ENCODE measurements at places on chromosomes 11 and 22.

- no peak for DNase-seq
Observed at GRCh38 chr11:2440646-2441045, 3.7 kb downstream of the TRPM5 start.

DNA sequence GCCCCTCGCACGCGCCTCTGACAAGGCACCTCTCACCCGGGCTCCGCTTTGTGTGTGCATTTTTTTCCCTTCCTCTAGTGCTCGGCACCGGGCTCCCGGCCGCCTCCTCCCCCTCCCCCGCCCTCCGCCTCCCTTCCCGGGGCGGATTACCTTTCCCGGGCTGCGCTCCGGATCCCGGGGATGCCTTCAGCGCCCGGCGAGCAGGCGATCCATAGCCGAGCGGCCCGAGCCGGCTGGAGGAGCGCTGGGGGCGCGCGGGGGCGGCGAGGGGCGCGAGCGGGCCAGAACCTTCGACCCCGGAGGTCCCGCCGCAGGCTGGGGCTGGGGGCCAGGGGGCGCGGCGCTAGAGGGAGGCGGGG is 282 bp downstream of the MPPED2 start:
- DNase-seq, result peak; percentile 61

- peak; percentile 38 for DNase-seq
Observed at GRCh38 chr22:41526830-41527799, 17.2 kb downstream of the POLR3H start.

- no peak for DNase-seq
Observed at GRCh38 chr11:128615076-128615475, 27.7 kb upstream of the ETS1 start.

GRCh38 chr11:315516-315994 is 1.7 kb downstream of the IFITM1 start:
- no peak for DNase-seq

DNA sequence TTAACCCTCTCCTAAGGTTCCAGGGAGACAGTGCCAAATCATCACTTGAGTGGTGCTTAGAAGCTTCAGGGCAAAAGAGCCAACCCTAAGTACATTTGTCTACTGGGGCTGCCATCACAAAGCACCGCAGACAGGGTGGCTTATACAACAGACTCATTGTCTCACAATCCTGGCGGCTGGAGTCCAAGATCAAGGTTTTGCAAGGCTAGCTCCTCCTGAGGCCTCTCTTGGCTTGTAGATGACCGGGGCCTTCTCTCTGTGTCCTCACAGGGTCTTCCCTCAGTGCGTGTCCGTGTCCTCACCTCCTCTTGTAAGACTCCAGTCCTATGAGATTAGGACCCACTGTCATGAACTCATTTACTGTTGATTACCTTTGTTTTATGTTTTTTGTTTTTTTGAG is 34.1 kb upstream of the CD81 start:
- DNase-seq, result no peak

DNA sequence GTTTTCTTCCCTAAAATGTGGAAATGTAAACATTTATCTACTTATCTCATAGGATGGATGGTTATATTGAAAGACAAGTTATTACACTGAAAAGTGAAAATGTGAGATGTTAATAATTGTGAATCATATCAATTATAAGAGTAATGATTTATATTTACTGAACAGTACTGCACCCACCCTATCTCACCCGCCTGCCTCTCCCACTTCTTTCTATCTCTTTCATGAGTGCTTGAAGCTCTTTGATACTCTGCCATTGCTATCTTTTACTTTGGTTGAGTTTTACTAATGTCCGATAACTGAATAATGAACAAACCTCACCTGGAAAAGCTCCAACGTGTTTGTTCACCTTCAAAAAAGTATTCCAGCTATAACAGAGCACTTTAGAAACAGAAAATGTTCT is 263.0 kb upstream of the UBASH3B start:
- DNase-seq, result no peak

DNA sequence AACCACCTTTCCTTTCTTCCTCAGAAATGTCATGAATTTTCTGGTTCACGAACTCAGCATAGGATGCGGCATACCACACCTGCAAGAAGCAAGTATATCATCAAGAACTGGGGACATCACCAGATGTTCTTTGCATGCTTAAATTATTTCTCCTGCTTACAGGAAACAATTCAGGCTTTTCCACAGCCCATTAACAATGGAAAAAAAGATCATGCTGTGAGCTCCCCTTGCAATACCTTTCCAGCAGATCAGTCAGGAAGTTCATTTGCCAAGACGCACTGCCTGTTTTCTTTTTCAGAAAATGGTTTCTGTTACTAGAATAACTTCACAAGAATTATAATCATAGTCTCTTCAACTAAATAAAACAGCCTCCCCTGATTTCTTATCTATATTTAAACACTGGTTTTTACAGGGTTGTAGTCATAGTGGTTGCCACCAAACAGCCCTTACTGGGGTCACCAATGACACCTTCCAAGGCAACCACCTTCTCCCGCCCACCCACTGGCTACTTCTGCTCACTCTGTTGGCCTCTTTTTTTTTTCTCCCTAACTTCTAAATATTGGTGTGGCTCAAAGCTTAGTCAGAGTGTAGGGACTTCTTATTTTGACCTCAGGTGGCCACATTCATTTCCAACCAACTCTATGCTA is 42.3 kb upstream of the NFRKB start:
- no peak for DNase-seq

- DNase-seq, result no peak
Observed at GRCh38 chr11:90218606-90219005, 4.2 kb downstream of the CHORDC1 start.

DNA sequence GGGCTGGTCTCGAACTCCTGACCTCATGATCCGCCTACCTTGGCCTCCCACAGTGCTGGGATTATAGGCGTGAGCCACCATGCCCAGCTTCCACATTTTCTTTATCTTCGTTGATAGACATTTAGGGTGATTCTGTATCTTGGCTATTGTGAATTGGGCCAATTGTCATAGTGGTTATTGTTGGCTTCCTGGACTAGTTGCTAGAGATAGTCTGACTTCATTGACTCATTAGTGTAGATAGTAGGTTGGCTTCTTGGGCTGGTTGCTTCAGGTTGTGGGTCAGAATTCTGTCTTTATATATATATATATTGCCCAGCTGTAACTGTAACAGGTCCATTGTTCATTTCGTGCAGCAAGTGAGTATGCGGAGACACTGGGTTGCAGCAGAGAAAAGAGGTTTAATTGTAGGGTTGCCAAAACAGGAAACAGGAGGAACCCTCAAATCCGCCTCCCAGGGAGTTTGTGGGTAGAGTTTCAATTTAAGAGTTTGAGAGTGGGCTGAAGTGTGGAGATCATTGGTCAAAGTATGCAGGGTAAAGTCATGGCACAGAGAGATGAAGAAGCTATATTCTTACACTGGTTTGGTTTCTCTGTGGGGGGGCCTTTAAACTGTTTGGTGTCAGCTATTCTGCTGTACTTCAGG is 22.0 kb downstream of the ATG13 start:
- peak; percentile 7 for DNase-seq

DNA sequence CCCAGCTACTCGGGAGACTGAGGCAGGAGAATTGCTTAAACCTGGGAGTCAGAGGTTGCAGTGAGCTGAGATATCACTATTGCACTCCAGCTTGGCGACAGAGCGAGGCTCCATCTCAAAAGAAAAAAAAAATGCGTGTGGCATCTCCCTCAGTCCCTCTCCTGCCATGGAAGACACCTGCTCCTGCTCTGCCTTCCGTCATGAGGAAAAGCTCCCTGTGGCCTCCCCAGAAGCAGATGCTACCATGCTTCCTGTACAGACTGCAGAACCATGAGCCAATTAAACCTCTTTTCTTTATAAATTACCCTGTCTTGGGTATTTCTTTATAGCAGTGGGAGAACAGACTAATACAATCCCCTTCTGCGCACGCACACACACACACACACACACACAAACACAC is 249.4 kb downstream of the MN1 start:
- no peak for DNase-seq

DNA sequence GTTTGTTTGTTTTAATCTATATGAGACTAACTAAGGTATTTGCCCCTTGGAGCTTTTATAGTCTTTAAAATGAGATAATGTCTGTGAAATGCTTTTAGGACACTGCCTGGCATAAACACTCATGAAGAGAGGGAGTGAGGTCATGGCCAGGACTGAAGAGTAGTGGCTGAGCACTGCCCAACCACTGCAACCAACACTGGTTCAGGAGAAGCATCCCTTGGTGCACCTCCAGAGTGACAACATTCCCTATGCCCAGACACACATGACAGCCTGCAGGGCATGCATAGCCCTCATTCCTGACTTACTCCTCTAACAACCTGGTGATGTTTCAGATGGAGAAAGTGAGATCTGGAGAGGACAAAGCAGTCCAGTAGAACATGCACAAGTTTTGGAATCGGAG is 36.1 kb downstream of the ME3 start:
- no peak for DNase-seq

DNA sequence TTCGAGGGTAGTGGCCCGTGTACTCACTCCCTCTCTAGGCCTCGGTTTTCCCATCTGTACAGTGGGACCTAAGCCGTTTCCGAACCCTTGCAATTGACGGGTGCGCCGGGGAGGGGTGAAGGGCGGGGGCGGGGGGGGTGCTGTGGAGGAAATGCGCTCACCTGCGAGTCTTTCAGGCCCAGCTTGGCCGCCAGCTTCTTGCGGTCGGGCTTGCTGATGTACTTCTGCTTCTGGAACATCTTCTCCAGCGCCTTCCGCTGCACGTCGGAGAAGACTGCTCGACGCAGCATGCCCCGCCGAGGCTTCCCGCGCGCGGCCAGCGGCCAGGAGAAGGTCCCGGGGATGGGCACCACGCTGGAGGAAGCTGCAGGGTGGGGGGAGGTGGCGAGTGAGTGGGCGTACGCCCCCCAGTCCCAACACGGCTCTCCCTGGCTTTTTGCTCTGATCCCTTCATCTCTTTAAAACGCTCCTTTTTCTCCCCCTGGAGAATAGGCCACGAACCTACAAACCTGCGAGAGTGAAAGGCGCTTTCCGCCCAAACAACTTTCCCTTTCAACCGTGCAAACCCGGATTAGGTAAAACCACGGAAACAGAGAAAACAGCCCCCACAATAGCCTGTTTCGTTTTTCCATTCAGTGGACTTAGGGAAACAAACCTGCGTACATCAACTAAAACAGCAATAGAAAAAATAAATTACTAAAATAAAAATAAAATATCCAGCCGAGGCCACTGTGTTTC is 3.2 kb downstream of the DBX1 start:
- no peak for DNase-seq

- DNase-seq, result no peak
Observed at GRCh38 chr22:37701141-37701786, 4.4 kb downstream of the TRIOBP start.

GRCh38 chr11:124122123-124122522 is 6.9 kb downstream of the VWA5A start:
- DNase-seq, result peak; percentile 5

GRCh38 chr11:64535811-64536210 is 55.2 kb upstream of the SLC22A12 start:
- no peak for DNase-seq

GRCh38 chr11:35932681-35933319 is 11.1 kb upstream of the LDLRAD3 start:
- no peak for DNase-seq

- DNase-seq, result no peak
Observed at GRCh38 chr11:128941573-128942271, 949 bp downstream of the TP53AIP1 start.

GRCh38 chr11:117020869-117021564 is 77.2 kb downstream of the SIK3 start:
- no peak for DNase-seq

GRCh38 chr22:20877715-20878114 is 18.9 kb downstream of the SNAP29 start:
- no peak for DNase-seq

GRCh38 chr22:31227186-31227585 is 15.1 kb downstream of the LIMK2 start:
- DNase-seq, result no peak

DNA sequence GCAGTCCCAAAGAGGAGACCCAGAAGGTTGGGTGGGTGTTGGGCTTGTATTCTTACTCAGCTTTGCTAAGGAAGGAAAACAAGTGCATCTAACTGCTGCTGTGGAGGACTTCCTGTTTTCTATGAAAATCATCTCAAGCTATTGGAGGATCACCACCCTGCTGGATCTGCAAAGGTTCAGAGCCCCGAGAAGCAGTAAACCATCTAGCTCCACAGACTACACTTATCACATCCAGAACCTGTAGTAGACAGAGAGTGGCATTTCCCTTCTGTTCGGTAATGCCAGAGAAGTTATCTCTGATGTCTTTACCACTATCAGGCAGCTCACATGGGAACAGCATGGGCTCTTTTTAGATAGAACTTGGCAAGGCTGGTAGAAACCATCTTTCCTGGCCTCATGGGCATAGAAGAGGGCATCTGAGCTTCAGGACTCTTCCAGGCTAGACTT is 21.7 kb downstream of the KCNJ1 start:
- DNase-seq, result no peak

- DNase-seq, result no peak
Observed at GRCh38 chr11:112718483-112718882, 242.7 kb upstream of the NCAM1 start.

DNA sequence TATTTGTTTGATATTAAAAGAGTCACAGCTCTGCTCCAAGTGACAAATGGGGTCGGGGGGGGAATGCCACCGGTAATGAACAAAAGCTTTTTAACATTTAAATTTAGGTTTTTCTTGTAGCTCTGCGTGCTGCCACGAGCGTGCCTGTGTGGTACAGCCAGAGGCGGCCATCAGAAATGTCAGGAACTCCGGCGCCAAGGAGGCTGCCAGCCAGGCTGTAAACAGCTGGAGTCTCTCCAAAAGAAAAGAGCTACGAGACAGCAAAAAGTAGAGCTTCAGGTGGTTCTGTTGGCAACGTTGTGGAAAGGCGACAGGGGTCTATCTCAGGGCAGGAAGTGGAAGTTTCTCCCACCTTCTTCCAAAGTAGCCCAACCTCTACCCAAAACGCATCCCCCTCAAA is 532.8 kb downstream of the OPCML start:
- peak; percentile 69 for DNase-seq

DNA sequence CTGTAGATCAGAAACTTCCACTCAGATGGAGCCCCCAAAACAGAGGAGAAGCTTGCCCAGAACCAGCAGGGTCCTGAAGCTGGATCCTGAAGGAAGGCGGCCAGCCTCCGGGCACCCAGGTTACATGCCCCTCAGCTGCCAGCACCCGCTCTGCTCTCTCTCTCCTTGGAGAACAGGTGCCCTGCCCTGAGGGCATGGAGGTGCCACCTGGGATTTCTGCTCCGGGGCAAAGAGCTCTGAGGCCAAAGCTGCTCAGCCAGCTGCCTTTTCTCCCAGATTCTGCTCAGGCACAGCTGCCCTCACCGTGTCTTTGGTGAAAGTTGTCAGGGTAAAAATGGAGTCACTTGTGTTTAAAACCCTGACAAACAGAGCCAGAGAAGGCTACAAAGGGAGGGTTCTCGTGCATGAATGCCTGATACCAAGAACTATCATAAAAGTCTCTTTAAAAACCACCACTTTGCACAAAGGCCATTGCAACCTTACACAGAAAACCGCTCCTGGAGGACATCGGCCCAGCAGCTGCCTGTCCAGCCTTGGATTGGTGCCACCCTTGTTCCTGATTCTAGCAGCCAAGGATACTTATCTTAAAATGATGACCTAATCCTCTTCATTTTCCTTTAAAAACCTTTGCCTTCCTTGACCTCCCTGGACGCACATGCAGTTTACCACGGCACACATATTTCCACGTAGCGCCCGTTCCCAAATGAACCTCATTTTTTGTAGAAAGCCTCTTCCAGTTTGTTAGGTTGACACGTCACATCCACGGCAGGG is 140.0 kb downstream of the CACNA1I start:
- DNase-seq, result no peak
